ENCODE measurements at places on chromosomes 2 and 18.

- no peak for DNase-seq
Measured at GRCh38 chr18:6543330-6543908, 128.7 kb upstream of the L3MBTL4 start.

GRCh38 chr2:71895320-71896161, 252.1 kb downstream of the CYP26B1 start:
- DNase-seq = no peak

- DNase-seq = no peak
Measured at GRCh38 chr2:191347881-191348280, 102.7 kb downstream of the MYO1B start.

- DNase-seq = no peak
Measured at GRCh38 chr2:29618024-29618423, 303.4 kb downstream of the ALK start.

GRCh38 chr2:74406035-74406434, 15.4 kb downstream of the C2orf81 start:
- DNase-seq = no peak

GRCh38 chr18:48824231-48824970, 126.4 kb downstream of the SMAD7 start:
- DNase-seq = no peak

DNA sequence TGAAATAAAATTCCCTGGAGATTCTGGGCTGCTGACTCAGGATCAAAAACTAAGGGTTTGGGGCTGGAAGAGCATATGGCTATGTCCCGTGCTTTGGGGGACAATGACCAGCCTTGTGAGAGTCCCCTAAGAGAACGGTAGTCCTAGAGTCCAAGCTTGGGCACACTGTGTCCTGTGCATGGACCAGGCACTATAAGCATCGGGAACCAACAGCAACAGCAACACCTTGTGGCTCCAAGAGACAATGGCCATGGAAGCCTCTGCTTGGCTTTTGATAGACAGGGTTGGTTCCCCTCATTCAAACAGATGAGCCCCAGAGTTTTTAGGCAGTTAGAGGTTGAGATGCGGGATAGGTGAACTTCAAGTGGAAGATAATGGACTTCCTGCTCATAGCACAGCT, 294.4 kb upstream of the CHAC2 start:
- DNase-seq = no peak

GRCh38 chr2:71256421-71256820, 29.5 kb upstream of the PAIP2B start:
- DNase-seq = no peak

- DNase-seq = no peak
Measured at GRCh38 chr2:86466306-86466705, 25.1 kb downstream of the KDM3A start.
